ENCODE measurements at places on chromosomes 3 and 15.

DNA sequence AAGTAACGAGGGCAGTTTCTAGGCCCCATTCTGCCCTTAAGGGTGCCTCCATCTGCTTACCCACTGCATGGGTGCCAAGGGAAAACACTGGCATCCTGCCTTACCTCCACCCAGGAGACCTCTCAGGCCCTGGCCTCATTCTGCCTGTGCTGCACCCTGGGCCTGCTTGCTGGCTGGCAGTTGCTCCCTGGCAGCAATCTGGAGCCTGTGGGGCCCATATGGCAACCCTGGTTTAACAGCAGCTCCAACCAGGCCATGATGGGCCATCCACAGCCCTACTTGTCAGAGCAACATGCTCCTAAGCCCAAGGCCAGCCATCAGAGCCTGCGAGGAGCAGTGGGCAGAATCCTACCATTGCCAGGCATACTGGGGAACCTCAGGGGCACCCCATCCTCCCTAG is 3.7 kb downstream of the C3orf18 start:
- DNase-seq, result no peak

DNA sequence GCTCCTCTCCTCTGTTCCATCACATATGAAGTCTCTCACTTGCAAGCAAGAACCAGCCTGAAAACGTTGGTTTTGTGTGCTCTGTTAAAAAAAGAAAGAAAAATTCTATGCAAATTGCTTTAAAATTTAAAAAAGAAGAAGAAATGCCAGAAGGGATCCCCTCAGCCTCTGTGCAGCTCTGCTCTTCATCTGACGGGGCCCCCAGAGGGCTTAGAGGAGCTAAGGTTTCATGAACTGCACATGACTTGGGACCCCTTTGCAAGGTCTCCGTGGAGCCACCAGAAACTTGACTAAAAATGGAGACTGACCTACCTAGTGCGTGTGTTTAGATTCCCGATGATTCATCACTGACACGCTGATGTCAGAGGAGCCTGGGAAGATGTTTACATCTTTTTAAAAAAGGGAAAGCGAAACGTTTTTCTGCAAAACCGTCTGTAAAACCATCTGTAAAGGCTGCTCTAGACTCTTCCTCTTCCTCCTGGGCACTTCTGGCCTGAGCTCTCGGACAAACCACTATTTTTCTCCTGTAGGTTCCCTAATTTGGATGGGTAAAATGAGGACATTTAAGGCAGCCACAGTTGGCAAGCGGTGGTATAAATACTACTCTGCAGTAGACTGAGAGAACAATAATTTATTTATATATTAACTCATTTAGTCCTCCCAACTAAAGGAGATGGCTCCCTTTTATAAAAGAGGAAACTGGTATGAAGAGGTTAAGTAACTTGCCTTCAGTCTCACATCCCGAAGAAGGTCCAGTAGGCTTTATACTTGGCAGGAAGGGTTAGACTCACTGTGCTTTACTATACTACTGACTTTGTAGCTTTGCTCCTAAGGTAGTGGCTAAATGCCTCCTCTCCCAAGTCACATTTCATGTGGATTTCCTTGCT is 67.2 kb upstream of the POLG start:
- no peak for DNase-seq

GRCh38 chr3:149648525-149648924 is 9.3 kb downstream of the WWTR1 start:
- DNase-seq, result no peak

- peak; percentile 76 for DNase-seq
These were observed 4.6 kb downstream of the BCL6 start for GRCh38 chr3:187740421-187741399.

GRCh38 chr3:79490165-79491028 is 277.4 kb downstream of the ROBO1 start:
- no peak for DNase-seq

DNA sequence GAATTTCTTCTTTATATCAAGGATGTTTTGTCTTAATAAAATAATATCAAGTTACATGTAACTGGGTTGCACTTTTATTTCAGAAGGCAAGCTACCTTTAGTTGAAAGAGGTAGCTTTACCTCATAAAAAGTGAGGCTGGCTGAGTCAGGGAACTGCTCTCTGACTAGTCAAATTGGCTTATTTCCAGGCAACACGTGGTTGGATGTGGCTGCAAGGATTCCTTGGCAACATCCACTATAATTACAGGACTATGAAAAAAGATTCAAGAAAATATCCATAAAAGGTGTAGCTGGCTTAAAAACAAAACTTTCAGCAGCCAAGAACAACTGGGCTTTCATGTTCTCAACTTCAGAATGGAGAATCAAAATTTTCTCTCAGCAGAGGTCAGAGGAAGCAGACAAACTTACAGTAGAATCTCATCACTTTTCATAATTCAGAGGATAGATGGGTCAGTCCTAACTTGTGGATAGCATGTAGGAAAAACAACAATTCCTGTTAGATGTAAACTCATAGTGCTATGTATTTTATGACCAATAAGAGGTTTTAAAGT is 779.1 kb downstream of the MECOM start:
- DNase-seq, result no peak

DNA sequence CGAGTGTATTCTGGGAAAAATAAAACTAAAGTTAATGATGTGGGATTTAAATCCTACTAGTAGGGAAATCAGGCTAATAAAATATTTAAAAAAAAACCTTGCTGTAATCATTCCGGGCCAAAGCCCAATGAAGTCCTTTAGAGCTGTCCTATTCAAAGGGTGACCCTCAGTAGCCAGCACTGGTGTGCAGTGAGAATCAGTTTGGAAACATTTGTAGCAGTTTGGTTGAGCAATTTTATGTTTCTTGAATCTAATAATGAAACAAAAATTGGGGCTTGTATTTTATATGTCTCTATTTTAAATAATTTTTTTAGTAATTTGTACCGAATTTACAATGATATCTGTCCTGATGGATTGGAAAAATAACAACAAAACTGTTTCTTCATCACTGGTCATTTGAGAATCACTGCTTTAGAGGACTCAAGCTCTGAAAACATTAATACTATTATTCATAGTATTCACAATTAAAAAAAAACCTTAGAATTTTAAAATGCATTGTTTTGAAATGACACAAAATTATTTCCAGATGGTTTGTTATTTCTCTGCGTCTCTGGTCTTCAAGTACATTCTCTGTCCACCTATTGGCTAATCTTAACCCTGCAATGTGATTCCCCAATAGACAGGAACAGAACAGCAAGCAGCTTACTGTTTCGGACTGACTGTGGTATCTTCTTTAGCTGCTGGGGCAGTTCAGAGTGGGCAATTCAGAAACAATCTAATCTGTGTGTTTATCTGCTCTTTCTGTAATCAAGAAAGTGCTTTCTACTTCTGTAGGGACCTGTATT is 71.2 kb downstream of the OTOL1 start:
- no peak for DNase-seq

GRCh38 chr15:79394231-79394630 is 37.9 kb upstream of the MINAR1 start:
- DNase-seq, result no peak

GRCh38 chr3:22013641-22014040 is 262.6 kb upstream of the ZNF385D start:
- DNase-seq, result no peak

All from activated CD4-positive, alpha-beta T cell treated with anti-CD3 and anti-CD28 coated beads, Interleukin-2, amount 50 U/mL, for 16 hours (primary cell).